Breast epithelium (tissue), 4 donors: ENCODE measurements at places on chromosomes 5 and 9.

DNA sequence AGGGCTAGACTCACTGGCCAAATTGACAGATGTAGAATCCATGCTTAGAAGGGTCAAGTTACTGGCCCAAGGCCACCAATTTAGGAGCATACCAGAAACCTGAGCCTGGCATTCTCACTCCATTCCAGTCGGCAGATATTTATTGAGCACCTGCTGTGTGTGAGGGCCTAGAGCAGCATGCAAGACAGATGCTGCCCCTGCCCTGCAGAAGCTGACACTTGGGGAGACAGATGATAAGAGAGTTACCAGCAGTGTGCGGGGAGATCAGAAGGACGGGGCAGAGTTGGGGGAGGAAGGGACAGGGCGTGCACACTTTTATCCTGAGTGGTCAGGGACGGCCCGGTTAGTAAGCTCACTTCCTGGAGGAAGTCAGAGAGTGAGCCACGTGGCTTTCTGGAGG, 111.5 kb upstream of the RAPGEF1 start:
- DNase-seq, result no peak

DNA sequence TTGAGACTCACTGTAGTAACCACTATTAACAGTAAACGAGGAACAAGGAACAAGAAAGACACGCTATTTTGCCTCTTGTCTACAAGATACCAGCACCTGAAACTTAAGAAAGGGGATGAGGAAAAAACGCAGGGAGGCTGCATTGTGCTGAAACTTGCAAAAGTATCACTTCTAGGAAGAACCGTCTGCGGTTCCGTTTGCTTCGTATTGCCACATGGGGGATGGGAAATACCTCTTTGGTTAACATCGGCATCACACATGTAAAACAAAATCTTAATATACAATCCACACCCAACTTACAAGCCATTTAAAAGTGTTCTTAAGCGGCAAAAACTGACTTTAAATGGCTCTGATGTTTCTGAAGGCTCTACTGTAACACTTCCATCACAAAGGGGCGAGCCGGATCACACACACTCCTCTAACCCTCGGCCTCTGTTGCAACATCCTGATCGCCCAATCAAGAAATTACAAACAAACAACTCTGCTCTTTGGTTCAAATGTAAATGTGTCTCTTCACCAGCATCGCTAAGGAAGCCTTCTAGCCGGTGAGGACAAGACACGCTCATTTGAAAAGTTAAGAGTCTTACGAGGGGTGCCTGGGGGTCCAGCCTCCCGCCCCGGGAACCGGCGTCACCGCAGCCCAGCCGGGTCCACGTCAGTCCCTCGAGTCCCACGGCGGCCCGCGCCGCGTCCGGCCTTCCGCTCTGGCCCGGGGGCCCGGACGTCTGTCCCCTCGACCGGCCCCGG, 621 bp downstream of the SEC16A start:
- DNase-seq, result peak; percentile 33

GRCh38 chr5:22541037-22541436, 312.1 kb downstream of the CDH12 start:
- DNase-seq, result no peak

- no peak for DNase-seq
These were observed 26.1 kb downstream of the AP3B1 start for GRCh38 chr5:78268356-78268755.

DNA sequence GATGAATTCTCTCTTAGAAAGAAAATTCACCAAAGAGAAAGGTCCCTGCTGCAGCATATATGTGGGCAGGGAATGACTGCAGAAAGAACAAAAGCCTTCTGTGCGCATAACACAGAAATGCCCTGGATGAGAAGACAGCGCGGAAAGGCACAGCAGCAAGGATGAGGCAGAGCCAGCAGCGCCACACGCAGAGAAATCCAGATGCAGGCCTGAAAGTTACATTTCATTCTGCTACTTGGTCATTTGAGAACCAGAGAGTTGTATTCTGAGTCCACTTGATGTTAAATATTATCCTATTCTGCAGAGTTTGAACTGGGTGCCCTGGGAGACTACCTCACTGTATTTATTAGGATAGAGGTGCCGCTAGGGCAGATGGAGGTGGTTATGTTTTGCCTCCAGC, 68.5 kb downstream of the GLDC start:
- DNase-seq, result no peak

DNA sequence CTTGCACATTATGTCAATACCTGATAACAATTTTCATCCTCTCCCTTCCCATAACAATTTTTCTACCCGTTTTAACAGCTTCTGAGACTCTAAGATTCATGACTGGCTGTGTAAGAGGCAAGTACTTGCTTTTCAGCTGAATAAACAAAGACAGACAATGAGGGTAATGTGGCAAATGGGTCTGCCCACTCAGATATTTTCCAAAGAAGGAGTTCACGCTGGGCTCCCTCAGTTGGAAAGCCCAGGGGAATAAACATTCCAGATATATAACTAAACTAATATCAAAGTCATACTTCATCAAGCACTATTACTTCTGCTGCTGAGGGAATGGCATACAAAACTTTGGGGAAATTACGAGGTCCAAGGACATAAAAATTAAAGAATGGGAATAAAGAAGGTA, 24.4 kb downstream of the MEGF9 start:
- no peak for DNase-seq

- no peak for DNase-seq
These were observed 77.8 kb downstream of the BAAT start for GRCh38 chr9:101307051-101307450.

GRCh38 chr5:126920291-126920690, 110.1 kb downstream of the MARCHF3 start:
- DNase-seq, result no peak

- DNase-seq, result no peak
These were observed 741.5 kb upstream of the RGMB start for GRCh38 chr5:98031926-98032325.

DNA sequence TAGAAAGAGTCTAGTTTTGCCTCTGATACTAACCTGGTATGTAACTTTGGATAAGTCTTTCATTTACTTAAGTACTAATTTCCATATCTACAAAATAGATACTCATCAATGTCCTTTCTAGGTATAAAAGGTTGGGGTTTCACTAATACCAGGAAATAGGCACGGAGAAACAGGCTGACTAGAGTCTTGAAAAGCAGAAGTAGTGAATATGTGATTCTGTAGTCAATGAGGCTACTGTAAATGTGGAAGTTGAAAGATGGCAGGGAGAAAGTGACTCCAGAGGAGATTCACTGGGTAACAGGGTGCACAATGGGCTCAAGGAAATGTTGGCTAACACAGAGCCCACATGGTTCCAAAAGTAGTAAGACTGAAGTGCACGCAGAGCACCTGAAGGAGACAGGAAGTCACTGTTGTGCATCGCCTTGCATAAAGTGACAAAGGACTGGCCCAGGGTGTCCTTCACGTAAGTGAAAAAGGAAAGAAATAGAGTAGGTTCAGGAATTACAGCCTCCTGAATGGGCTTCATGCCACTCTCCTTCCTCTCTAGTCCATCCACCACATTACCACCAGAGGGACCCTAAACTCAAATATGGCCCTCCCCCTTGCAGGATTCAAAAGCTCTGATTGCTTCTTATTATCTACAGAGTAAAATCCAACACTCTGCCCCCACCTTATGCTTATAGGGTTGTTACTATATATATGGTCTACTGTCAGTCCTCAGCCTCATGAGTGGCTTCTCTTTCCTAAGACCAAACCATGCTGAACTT, 288.0 kb upstream of the SMARCA2 start:
- no peak for DNase-seq

DNA sequence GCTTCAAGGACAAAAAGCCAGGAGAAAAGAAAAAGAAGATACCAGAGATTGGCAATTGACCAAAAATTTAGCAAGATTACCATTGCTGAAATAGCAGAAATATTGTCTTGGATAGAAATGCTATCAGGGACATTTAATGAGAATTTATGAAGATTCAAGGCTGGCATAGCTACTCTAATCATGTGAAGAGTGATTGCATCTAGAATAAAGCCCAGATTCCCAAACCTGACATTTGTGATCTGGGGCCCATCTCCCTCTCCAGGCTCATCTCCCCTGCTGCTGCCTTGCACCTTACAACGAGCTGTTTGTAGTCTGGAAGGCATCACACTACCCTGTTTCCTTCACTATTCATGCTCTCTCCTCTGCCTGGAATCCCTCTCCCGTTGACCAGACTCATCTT, 114.5 kb downstream of the C9orf152 start:
- no peak for DNase-seq

GRCh38 chr5:135312255-135312935, 86.6 kb downstream of the MACROH2A1 start:
- DNase-seq, result no peak

DNA sequence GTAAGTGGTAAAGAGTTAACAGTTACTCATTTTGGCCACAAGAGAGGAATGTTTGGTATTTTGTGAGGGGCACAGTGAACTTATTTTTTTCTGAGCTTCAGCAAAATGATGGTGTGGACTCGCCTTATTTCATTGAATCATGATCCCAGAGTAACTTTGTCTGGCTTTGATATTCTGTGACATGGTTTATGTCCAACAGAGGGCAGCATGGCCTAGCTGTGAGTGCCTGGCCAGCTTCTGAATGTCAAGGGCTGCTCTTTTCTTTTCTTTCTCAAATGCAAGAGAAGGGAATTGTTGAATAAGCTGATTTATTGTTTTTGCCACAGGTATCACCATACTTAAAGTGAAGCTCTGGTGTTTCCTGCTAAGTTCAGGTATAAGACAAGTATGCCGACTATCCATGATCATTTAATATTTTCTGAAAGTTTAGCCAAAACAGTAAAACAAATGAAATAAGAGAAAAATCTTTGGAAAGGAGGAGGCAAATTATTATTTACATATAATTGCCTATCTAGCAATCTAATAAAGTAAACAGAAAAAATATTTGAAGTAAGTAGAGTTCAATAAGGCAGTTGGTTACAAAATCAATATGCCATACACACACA, 31.7 kb downstream of the MRPL22 start:
- DNase-seq, result no peak

GRCh38 chr5:153777681-153778581, 260.8 kb downstream of the FAM114A2 start:
- DNase-seq, result no peak
